Stimulated activated CD4-positive, alpha-beta T cell treated with anti-CD3 and anti-CD28 coated beads, Interleukin-15, amount 100 ng/mL, for 1 hour (primary cell): ENCODE measurements at places on chromosomes 4 and X.

DNA sequence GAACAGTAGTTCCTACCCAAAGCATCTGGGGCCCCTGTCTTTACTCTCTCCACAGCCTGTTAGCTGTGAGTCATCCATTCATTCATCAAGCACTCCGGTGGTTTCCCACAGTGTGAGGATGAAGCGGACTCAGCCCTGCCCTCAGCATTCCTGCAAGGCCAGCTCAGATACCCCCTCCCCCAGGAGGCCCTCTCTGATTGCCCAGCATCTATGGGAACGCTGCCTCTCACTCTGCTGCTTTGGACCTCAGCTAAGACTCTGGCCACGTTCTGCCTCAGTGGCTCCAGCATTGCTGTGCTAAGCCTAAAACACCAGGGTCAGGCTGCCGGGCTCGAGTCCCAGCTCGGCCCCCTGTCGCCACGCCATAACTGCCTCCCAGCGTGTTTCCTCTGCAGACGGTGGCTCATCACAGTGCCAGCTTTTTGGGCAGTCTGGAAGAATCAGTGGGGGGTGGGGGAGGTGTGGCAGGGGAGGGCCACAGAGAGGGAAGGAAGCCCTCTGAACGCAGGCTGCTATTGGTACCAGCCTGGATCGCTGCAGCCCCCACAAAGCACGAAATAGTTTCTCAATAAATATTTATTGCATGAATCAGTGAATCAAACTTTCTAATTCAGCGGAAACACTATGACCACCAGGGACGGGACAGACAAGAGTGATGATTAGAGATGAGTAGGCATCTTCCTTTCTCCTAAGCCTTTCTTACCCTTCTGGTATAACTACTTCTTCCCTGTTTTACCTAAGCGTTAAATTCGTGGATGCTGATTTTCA is 74.4 kb downstream of the SORCS2 start:
- no peak for DNase-seq

DNA sequence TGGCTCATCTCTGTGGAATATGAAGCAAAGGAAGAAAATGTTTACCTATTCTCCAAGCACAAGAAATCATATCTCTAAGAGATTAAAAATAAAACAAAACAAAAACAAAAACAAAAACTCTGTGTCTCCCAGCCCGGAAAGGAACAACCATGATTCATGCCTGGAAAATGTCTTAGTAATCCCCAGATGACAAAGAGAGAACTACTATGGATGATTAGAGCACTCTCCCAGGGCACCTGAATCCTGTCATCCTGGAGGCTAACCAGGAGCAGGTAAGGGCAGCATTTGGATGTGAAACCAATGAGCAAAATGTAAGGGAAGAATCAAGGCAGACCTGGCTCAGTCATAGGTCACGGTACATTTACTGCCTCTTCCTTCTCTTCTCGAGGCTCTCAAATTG is 1.7 kb upstream of the AKAP4 start:
- DNase-seq, result no peak

DNA sequence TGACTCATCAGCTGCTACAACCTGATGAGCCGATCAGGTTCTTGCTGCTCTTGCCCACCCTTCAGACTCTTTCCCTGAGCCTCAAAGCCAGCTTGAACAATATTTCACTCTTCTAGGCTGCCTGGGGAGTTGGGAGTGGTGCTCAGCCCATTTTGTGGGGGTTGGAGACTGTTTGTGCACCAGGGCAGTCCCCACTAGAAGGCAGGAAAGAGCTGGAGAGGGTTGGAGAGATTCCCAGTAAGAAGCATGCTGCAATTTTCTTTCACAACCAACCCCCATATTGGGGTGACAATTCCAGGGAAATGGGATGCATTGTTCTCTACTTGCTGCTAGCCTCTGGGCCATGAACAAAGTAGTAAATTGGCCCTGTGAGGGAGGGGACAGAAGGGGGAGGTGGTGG is 44.1 kb downstream of the SLC16A2 start:
- no peak for DNase-seq

GRCh38 chrX:151981129-151981528 is 6.7 kb upstream of the GABRE start:
- no peak for DNase-seq

GRCh38 chrX:150936556-150936955 is 38.1 kb upstream of the CD99L2 start:
- no peak for DNase-seq

DNA sequence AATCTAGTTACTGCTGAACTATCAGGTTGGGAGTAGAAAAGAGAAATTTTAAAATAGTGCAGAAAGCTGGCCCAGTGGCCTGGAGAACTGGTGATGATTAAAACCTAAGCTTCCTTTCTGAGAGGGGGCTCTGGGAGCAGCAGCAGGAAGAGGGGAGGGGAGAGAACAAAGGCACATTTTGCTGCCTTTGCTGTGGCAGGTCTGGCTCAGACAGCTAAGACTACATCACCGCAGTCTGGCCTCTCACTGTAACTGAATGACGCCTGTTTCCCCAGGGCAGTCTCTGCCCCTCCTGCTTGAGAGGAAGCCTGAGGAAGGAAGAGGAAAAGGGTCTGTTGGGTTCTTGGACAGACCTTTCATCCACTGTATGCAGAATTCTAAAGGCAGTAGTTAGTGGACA is 148.5 kb downstream of the FRAS1 start:
- no peak for DNase-seq

DNA sequence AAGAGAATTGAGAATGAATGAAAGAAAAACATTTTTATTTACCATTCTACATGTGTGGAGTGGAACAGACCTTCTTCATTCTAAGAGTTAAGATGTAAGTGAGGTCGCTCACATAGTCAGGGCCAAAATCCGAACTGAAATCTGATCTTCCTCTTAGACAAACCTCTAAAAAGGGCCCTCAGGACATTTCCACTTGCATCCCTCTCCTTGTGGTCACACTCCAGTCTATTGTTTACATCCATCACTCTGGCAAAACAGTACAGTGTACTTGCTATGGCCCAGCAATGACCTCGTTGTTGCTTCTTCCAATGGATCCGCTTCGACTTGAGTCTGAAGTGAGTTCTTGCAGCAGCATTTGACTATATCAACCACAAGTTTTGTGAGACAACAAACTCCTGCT is 54.2 kb downstream of the MOSPD2 start:
- no peak for DNase-seq

GRCh38 chr4:179601671-179602070 is 2159.4 kb upstream of the AGA start:
- no peak for DNase-seq
